ENCODE measurements at places on chromosomes 6 and 20.

DNA sequence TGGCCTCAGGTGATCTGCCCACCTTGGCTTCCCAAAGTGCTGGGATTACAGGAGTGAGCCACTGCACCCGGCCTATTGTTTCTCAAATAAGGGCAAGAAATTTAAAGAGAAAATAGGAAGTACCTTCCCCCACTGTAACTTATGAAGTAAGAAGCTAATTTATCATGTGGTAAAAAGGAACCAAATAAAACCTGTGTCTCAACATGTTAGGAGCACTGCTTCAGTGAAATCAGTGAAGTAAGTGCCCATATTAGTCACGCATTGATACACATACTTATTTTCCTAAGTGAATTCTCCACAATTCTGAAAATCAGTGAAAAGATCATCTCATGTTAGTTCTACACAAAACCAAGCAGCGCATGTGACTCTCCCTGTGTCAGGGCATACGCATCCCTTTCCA is 14.2 kb upstream of the LPA start:
- DNase-seq: no peak

GRCh38 chr20:10352934-10353824 is 80.8 kb downstream of the MKKS start:
- DNase-seq: no peak

- DNase-seq: no peak
These were observed 79.4 kb downstream of the DLGAP4 start for GRCh38 chr20:36385503-36385902.

GRCh38 chr6:33505548-33506370 is 51.4 kb downstream of the ZBTB9 start:
- DNase-seq: no peak

DNA sequence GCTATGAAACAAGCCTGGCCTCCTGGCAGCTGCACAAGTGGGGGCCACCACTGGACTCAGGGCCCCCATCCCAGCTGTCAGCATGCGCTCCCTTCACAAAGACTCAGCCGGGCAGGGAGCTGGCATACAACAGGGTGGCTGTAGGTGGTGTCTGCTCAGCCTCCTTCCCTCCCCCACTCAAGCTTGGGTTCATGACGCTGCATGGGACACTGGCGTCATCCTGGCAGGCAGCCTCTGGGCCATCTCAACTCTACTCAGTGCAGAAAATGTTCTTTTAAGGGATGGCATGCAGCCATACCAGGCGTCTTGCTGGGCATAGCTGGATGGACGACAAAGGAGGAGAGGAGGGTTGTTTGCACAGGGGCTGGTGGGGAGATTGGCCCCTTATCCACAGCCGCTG is 30.5 kb downstream of the SAYSD1 start:
- DNase-seq: no peak

- DNase-seq: no peak
These were observed 12.8 kb downstream of the RGS17 start for GRCh38 chr6:153117986-153118879.

DNA sequence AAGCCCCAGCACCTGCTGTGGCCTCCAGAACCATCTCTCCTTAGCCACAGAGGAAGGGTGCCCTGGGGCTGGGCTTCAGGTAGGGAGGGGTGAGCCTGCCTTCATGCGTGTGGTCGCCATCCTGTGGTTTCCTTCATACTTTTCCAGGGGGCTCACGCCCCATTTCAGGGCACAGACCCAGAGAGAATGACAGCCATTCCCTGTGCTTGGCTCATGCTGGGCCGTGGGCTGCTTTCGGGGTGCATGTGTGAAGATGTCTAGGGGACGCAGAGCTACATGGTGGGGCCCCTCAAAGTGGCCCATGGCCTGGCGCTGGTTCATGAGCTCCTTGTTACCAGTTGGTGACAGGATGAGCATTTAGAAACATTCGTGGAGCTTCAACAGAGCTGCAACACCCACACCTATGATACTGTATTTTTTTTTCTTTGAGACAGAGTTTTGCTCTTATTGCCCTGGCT is 190.3 kb upstream of the SLC24A3 start:
- no peak for DNase-seq

DNA sequence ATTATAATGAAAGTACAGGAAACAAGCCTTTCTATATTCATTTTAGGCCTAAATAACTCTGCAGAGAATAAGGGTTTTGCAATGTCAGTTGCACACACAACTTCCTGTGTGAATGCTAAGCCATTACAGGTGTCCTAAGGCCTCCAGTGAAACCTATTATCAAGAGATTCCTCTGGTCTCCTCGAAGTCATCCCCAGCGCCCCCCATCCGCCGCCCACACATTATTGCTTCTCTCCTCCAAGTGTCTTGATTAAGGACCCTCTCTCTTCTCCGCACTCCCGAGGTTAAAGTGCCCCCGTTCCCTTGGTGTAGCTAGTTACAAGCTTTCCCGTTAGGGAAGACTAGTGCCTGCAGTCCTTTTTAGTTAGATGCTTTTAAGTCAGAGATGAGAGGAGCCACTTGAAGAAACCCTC is 1.3 kb downstream of the HIVEP2 start:
- no peak for DNase-seq

- no peak for DNase-seq
These were observed 39.9 kb downstream of the JARID2 start for GRCh38 chr6:15285682-15286294.

- DNase-seq: no peak
These were observed 35.1 kb downstream of the MGME1 start for GRCh38 chr20:18003897-18004296.

DNA sequence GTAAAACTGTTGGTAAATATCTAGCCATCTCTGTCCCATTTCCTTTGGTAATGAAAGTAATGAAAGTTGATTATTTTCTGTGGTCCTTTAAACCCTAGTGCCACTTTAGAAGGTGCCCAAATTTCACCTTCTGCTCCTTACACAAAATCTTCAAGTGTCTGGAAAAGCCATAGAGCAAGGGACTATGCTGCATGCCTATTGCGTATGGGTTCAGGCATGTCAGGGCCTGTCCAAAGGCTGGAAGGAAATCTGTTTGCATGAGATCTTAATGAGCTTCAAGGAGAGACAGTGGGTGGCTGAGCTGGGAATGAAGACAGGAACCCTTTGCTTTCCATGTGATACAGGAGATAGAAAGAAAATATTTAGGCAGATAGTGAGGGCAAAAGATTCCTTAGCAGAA is 66.6 kb upstream of the CCN6 start:
- peak; percentile 16 for DNase-seq

DNA sequence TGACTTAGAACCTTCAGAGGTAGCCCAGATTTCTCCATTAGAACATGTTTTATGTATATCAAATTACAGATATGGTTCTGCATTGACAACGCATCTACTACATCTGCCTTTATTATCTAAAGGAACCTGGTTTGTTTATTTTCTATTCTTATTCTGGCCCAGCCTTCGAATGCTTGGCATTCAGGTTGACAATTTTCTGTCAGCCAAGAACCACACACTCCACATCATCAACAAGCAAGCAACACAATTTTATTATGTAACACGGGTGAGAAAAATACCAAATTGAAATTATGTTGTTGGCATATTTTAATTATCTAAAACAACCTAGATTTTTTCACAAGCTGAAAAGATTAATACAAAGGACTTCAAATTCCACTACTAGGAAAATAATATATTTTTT is 14.6 kb downstream of the MAP3K5 start:
- DNase-seq: no peak

GRCh38 chr20:33163856-33164762 is 3.9 kb upstream of the BPIFA2 start:
- no peak for DNase-seq

DNA sequence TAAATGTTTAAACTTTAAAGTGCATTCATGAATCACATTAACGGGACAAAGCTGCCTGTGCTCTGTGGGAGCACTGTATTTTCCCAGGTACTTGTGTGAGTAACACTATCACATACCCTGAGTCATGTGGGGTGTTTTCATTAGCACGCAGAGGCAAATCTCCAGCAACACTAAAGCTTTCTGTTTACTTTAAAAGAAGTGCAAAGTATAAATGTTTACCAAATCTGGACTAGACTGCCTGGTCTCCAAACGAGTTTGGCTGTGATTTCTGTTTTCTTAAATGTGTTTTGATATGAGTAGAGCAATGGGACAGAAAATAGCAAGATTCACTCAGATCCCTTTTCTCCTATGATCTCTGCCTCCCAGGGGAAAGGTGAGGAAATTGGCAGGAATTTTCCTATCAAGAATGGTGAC is 28.8 kb upstream of the RIPPLY2 start:
- DNase-seq: no peak

DNA sequence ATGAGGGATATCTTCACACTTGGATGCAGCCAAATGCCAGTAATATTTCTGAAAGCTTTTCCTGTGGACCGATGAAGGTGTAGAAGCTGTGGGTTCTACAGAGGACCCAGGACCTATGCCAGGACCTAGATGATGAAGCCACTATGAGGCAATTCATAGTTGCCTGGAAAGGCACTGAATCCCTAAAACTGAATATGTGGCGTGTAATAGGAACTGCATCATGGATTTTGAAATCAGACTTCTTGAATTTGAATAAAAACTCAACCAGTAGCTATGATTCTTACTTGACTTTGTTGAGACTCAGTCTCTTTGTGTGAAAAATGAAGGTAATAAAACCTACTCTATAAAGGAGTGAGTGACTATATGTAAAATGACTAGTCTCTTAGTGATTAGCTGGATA is 89.9 kb upstream of the SGK1 start:
- DNase-seq: no peak

GRCh38 chr6:132663661-132664060 is 4.7 kb upstream of the TAAR1 start:
- DNase-seq: no peak

DNA sequence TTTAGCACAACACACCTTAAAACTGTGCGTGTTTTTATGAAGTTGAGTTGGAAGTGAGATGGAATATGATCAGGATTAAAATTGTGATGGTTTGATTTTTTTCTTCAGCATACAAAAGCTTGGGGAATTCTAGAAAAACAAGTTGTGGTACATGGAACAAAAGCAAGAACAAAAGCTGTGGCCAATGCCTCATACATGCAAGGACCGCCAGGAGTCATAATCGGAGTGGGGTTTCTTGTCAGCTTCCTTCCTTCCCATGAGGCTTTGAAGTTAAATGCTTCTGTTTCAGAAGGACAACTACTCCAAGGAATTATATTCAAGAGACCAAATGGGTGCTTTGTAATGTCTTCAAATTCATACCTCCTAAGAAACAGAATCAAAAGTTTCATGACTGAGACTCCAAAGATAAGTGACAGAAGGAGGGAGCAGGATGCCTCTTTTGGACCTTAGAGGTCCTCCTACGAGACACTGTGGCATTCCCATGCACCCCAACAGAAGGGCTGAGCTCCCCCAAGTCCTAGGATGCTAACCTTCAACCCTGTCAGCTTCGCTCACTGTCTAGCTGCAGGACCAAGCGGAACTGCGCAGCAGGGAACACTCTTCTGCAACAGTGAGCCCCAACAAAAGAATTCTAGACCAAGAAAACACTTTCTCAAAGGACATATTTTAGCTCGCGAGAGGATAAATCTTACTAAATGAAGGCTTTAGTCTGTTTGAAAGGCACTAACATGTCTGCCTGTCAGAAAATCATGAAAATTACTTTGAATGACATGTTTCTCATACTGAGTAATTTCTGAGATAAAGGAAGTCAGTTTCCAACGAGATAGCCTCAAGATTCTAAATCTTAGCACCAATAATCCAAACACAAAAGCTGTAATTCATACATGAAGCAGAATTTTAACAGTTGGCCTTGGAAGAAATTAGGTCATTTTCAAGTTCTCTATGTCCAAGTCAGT is 108.5 kb upstream of the NHSL1 start:
- DNase-seq: no peak

- no peak for DNase-seq
These were observed 104.0 kb upstream of the ZFP64 start for GRCh38 chr20:52295556-52295955.

DNA sequence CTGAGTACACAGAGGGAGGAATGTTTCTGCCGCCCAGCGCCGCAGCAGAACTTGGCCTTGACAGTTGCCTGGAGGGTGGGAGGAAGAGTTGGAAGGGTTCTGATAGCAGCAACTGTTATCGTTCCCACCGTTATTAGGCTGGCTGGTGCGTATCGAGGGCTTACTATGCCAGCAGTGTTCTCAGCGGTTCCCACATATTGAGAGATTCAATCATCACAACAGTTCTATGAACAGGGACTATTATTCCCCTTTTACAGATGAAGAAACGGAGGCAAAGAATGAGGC is 380.1 kb upstream of the SULF2 start:
- no peak for DNase-seq

- DNase-seq: peak; percentile 90
These were observed 61.2 kb downstream of the ELOVL5 start for GRCh38 chr6:53287336-53288225.

- no peak for DNase-seq
These were observed 75.3 kb downstream of the GMPR start for GRCh38 chr6:16313732-16314131.

- DNase-seq: no peak
These were observed 78.4 kb downstream of the PREP start for GRCh38 chr6:105324386-105324950.

DNA sequence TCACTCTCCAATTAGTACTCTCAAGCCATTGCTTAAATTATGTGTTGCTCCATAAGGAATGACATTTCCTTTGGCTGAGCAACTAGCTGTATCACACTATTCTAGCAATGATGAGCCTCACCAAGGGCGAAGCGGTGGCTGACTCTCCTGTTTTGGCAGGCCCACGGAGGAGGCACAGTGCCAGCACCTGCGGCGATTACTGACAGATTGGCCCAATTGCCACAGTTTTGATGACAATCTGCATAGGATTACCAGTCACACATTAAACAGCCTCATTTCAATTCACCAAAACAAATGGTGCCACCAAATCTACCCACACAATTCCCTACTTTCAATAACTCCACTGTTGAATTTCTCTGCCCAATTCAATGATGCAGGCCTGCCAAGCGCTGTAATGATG is 286.9 kb downstream of the PTPRK start:
- DNase-seq: no peak

DNA sequence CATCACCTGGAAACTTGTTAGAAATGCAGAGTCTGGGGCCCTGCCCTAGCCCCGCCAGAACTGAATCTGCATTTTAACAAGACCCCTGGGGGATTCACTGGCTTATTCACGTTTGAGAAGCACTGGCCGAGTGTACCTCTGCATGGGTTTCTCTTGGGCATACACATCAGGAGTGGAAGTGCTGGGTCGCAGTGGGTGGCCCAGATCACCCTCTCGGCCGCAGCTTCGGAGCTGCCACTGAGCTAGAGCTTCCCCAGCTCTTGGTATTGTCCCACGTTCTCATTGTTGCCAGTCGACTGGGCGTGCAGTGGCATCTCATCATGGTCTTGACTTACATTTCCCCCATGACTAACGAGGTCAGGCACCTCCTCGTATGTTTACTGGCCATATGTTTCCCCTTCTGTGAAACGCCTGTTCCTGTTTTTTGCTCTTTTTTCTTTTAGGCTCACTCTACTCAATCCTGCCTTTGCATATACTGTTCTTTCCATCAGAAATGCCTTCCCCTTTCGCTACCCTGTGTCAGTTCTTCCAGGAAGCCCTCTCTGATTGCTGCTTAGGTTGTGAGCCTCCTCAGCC is 3.0 kb upstream of the DLGAP4 start:
- DNase-seq: no peak

- no peak for DNase-seq
These were observed 80.4 kb upstream of the RIPOR2 start for GRCh38 chr6:25016014-25016720.

Measured in NCI-H345 (cell line).